Stimulated activated naive CD4-positive, alpha-beta T cell treated with Interleukin-2 at 50 U/mL for 16 hours (primary cell): ENCODE measurements at places on chromosomes 2 and 18.

- DNase-seq = peak; percentile 14
Measured at GRCh38 chr2:210503001-210503623, 26.6 kb upstream of the LANCL1 start.

DNA sequence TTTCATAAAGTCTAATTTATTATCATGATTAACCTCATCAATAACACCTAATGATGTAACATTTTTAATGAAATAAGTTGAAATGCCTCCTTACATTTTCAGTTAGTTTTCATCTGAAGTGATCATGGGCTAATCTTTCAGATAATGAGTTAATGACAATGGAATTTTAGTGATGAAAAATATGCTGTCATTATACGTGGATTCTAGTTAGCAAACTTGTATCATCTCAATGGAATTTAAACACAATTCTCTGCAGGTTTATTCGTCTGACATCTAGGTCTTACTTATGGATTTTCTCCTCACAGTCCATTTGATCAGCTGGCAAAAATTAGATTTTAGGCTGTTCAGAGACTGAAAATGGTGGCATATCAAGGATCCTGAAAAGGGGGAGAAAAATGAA, 885.0 kb downstream of the SLC4A3 start:
- no peak for DNase-seq

GRCh38 chr18:26383454-26384270, 157.4 kb downstream of the TAF4B start:
- DNase-seq = no peak

DNA sequence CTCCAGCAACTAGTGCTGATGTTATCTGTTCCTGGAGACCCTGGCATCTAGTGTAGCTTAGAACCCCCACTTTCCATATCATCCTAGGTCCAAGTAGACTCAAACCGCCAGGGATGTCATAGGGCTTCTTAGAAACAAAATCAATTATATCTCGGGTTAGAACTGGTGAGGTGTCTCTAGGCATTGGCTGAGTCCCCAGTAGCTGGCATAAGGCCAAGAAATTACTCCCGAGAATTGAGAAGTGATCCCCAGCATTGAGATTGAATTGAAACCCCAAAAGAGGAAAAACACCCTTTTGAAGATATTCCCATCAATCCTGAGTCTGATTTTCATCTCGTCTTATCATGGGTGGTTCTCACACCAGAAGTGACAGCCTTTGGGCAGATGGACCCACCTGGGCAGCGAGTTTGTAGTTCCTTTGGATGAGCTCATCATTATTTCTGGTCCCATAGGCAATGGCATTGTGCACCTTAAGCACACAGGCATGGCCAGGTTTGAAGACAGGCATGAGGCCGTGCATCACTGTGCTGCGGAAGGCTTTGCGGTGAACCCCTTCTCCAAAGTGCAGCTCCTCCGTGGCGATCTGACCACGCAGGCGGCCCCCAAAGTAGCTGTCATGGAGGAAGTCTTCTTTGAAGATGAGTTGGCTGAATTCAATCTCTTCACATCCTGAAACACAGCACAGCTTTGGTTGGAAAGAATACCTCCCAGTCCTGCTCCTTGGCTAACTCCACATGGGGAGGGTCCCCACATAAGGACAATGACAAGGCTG, 112.2 kb downstream of the ALPK2 start:
- DNase-seq = no peak

GRCh38 chr2:127086990-127087790, 19.8 kb downstream of the BIN1 start:
- no peak for DNase-seq
